Omental fat pad (tissue), 4 donors: ENCODE measurements at places on chromosomes 6 and 20. TPM values are rescaled to one million over a fixed set of nuclear protein-coding genes. Genes with fewer than 3 reads are reported as not detected.

Gene LCA5
- 5.0 TPM for total RNA-seq

DNA sequence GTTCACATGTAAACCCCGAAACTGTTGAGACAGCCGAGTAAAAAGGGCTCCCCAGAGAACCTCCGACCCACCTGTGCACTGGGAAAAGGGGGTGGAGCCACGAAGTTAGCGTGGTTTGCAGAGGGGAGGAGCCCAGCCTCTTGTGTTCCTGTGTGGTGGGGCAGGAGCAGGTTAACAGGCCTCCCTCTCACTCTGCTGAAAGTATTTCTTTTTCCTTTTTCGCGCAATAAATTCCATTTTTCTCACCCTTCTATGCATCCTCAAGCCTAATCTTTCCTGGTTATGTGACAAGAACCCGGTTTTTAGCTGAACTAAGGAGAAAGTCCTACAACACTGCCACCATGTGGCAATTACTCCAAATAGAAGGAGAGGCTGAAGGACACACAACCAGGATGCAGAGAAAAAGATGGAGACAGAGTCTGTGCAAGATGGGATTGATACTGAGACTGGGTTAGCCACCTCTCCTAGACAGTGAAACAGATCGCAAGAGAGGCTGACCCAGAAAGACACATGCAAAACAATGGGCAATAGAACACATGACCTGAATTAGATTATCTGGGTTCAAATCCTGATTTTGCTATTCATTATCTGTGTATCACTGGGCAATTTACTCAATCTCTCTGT is 168.7 kb upstream of the PRSS16 start:
- DNase-seq = peak; percentile 23

Gene OR5V1
- not detected for total RNA-seq

DNA sequence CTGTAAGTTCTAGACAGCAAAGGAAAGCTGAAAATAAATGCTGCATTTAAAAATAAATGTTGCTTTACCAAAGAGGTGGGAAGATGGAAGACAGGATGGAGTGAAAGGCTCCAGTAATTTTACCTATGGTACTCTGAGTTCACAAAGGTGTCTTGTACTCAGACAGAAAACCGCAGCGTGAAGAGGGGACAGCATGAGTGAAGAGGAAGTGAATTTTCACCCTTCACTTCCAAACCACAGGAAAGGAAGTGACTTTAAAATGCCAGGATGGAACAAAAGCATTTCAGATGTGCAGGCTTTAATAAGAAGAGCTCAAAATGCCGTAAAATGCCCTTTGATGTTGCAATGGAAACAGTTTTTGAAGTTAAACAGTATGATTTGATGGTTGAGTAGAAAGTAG is 91.2 kb upstream of the TINAG start:
- DNase-seq = no peak

DNA sequence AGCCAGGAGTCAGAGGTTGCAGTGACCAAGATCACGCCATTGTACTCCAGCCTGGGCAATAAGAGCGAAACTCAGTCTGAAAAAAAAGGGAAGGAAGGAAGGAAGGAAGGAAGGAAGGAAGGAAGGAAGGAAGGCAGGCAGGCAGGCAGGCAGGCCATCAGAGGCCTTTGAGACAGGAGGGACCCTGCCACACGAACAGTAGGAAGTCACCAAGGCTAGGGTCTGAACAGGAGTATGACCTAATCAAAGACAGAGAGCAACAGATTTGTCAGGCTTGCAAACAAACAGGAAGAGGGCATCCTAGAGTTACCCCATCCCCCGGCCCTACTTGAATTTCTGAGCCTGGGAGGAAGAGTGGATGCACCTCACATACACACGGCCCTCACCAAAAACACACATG is 67.1 kb downstream of the FGD2 start:
- no peak for DNase-seq

- no peak for DNase-seq
Measured at GRCh38 chr6:167984144-167984719, 13.2 kb upstream of the KIF25 start.

- no peak for DNase-seq
Measured at GRCh38 chr6:38259736-38260135, 380.0 kb downstream of the BTBD9 start.

Gene SUMO4
- total RNA-seq = 10.6 TPM

Gene PGC
- not detected for total RNA-seq

Gene PCMTD2
- 81.5 TPM for total RNA-seq

Gene GATA5
- total RNA-seq = 1.3 TPM

Gene COL12A1
- 229 TPM for total RNA-seq

Gene ECT2L
- total RNA-seq = not detected

GRCh38 chr6:169529931-169530751 is 171.7 kb downstream of the WDR27 start:
- no peak for DNase-seq

GRCh38 chr20:25459916-25460535 is 52.6 kb downstream of the GINS1 start:
- DNase-seq = no peak

GRCh38 chr6:80161434-80161833 is 55.0 kb downstream of the BCKDHB start:
- no peak for DNase-seq

DNA sequence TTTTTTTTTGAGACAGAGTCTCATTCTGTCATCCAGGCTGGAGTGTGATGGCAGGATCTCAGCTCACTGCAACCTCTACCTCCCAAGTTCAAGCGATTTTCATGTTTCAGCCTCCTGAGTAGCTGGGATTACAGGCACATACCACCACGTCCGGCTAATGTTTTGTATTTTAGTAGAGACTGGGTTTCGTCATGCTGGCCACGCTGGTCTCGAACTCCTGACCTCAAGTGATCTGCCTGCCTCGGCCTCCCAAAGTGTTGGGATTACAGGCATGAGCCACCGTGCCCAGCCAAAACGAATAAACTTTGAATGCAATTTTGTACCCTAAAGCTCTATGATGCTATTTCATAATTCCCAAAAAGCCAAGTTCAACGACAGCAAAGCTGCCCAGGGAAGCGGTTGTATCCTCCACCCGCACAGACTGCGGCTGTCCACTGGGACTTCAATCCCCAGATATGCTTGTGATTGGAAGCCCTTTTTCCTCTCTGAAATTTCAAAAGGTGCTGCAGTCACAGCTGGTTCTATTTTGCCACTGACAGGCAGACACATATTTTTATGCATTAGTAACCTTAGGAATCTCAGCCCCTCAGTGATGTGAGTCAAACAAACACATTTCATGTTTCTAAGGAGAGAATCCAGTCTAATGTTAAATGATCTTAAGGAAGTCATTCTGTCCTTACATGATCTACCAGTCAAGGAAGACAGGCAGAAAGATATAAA is 8.7 kb upstream of the RAMACL start:
- no peak for DNase-seq

DNA sequence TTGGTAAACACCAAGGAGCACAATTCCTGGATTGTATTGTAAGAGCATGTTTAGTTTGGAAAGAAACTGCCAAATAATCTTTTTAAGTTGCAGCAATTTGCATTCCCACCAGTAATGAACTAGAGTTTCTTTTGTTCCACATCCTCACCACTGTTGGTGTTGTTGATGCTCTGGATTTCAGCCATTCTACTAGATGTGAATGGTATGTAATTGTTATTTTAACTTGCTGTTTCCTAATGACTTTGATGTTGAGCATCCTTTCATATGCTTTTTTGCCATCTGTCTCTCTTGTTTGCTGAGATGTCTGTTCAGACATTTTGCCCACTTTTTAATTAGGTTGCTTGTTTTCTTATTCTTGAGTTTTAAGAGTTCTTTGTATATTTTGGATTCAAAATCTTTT is 1654.1 kb downstream of the GRIK2 start:
- no peak for DNase-seq

- DNase-seq = no peak
Measured at GRCh38 chr6:11585426-11586016, 48.0 kb downstream of the TMEM170B start.

Gene OR2J3
- total RNA-seq = not detected

Gene CPXM1
- total RNA-seq = 39.1 TPM

Gene PBOV1
- not detected for total RNA-seq

GRCh38 chr6:169935348-169935718 is 183.9 kb downstream of the ERMARD start:
- no peak for DNase-seq

Gene PAX1
- not detected for total RNA-seq

DNA sequence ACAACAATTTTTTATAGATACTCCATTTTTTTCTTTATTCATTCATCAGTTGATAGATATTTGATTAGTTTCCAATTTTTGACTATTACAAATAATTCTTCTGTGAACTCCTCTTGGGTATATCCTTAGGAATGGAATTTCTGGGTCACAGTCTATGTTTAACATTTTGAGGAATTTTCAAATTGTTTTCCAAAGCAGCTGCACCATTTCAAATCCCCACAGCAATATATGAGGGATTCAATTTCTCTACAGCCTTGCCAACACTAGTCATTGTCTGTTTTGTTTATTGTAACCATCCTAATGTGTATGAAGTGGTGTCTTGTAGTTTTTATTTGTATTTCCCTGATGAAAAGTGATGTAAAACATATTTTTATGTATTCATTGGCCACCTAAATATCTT is 320.3 kb upstream of the DEFB112 start:
- DNase-seq = no peak

Gene CLDN20
- total RNA-seq = not detected

DNA sequence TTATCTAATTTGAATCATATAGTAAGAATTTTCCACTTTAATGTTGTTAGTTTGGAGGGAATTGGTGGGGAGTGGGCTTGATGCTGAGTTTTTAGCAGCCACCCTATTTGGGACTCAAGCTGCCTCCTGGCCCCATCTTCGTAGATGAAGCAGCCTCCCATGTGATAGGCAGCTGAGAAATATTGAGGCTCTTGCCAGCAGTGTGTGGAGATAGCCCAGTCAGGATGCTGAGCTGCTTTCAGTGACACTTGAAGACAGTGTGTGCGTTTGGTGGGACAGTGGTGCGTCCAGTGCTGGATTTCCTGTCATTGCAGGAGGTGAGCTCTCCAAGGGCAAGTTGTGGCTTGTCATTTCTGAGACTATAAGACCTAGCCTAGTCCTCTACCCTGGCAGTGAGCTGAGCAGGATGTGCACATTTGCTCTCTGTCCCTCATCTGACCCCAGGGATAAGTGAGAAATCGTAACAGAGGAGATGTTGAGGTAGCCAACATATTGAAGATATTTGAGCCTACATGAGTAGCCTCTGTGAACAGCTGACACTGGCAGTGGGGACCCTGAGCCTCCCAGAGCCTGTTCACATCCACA is 47.9 kb upstream of the RNF8 start:
- DNase-seq = no peak

- DNase-seq = no peak
Measured at GRCh38 chr6:43668151-43669028, 19.2 kb downstream of the MRPS18A start.

- no peak for DNase-seq
Measured at GRCh38 chr6:13528777-13529343, 41.5 kb upstream of the GFOD1 start.

GRCh38 chr6:90350689-90351554 is 54.3 kb upstream of the BACH2 start:
- no peak for DNase-seq

- no peak for DNase-seq
Measured at GRCh38 chr6:136235233-136235564, 14.9 kb downstream of the MTFR2 start.
